ENCODE measurements at places on chromosomes 6 and 20.

- DNase-seq, result no peak
These were observed 3.6 kb downstream of the BEND6 start for GRCh38 chr6:56958481-56958880.

- no peak for DNase-seq
These were observed 87.7 kb downstream of the TFAP2C start for GRCh38 chr20:56716806-56717205.

DNA sequence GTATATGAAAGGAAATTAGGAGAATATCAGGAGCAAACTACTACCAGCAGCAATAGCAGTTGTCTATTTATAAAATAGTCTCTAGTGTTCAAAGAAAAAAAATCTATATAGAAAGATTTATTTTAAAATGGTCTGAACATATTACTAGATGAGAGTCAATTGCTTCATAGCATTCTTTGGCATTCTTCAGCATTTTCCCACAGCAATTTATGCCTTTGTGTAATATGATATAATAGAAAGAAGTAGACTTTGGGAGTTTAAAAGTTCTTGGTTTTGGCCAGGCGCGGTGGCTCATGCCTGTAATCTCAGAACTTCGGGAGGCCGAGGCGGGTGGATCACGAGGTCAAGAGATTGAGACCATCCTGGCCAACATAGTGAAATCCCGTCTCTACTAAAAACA lies 157.0 kb upstream of the PLN start:
- no peak for DNase-seq

- no peak for DNase-seq
These were observed 36.9 kb downstream of the APCDD1L start for GRCh38 chr20:58478141-58478805.

GRCh38 chr6:76803038-76803580 lies 660.2 kb downstream of the HTR1B start:
- DNase-seq, result no peak

- DNase-seq, result no peak
These were observed 45.8 kb upstream of the SCML4 start for GRCh38 chr6:107869871-107870270.

GRCh38 chr6:3412779-3413500 lies 43.9 kb downstream of the SLC22A23 start:
- no peak for DNase-seq

DNA sequence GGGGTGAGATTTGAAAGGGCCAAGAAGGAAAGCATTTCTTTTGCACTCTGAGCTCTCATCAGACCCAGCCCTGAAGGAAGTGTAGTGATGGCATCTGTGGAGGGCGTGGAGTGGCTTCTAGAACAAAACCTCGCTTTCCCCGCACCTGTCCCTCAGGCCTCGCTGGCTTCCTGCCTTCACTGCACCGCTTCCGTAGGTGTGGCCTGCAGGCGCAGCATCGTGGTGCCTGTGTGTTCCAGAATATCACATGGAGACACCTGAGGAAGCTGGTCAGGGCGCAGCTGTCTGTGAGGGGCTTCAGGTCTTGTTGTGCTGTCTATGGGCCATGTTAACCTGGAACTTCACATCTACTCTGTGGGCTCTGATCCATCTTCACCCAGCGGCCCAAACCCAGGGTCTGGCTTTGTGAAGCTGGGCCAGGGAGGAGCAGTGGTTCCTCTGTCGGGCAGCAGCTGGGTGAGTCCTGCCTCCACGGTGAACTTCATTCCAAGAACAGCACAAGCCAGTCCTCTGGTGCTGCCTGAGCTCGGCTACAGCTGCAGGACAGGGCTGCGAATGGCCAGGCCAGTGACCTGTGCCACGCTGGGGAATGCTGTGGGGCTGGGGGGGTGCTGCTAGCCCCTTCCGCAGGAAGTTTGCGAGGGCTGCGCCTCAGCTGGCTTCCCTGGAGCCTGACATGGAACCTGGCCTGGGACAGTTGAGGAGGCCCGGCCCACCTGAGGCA lies 40.9 kb downstream of the DSTN start:
- peak; percentile 22 for DNase-seq

DNA sequence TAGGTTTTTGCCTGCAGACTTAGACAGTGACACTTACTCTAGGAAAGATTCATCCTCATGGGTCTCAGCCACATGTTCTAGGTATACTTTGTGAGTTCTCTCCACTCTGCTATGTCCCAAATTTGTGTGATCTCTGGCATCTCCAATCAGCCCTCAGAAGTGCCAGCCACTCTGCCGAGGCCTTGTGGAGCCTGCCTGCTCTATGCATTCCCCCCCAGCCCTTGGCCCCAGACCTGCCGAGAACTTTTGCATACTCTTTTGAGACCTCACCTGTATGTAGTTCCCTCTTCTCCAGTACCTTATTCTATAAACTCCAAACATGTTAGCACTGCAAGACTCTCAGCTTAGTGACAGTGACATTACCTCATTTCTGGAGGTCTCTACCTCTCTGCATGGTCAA lies 2170.5 kb upstream of the DEFB115 start:
- DNase-seq, result no peak

DNA sequence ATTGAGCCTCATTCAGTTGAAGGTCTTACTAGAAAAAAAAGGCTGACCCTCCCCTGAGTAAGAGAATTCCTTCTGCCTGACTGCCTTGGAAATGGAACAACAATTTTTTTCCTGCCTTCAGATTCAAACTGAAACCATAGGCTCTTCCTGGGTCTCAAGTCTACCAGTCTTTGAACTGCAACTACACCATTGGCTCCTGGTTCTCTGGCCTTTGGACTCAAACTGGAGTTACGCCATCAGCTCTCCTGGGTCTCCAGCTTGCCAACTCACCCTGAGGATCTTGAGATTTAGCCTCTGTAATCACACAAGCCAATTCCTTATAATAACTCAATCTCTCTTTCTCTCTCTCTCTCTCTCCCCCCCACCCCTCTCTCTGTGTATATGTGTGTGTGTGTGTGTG lies 36.0 kb upstream of the SNX9 start:
- no peak for DNase-seq

Measured in activated CD4-positive, alpha-beta T cell treated with anti-CD3 and anti-CD28 coated beads, Interleukin-2, amount 50 U/mL, for 24 hours (primary cell).